ENCODE measurements at places on chromosomes 13 and 19.

GRCh38 chr13:31214435-31214834 is 14.7 kb downstream of the B3GLCT start:
- DNase-seq = no peak

GRCh38 chr13:33351319-33351718 is 65.8 kb upstream of the STARD13 start:
- DNase-seq = peak; percentile 39

- DNase-seq = no peak
Measured at GRCh38 chr19:47032171-47032811, 12.7 kb downstream of the NPAS1 start.

DNA sequence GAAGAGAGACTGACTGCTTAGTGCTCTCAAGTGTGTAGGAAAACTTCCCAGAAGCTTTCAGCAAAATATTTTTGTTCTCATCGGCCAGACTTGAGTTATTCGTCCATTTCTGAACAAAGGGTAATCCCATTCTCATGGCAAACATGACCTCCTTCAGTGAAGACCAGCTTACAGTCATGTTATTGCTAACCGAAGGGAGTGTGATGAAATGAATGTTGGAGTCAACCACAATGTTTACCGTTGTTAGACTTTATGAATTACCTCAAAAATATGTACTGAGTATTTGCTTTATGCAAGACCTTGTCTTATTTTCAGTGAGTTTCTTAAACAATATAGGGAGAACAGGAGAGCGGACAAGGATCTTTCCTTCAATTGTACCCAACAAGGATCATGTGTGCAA is 228.6 kb downstream of the LMO7 start:
- DNase-seq = no peak

- no peak for DNase-seq
Measured at GRCh38 chr13:48578516-48579164, 45.8 kb upstream of the RCBTB2 start.

GRCh38 chr13:75869981-75870380 is 233.9 kb downstream of the LMO7 start:
- no peak for DNase-seq
